Ovary (tissue), 10 donors: ENCODE measurements at places on chromosomes 3 and 15. TPM values are rescaled to one million over a fixed set of nuclear protein-coding genes. Genes with fewer than 3 reads are reported as not detected.
A peak's percentile ranks its signal among the peaks of the same experiment; 100 is the strongest.

DNA sequence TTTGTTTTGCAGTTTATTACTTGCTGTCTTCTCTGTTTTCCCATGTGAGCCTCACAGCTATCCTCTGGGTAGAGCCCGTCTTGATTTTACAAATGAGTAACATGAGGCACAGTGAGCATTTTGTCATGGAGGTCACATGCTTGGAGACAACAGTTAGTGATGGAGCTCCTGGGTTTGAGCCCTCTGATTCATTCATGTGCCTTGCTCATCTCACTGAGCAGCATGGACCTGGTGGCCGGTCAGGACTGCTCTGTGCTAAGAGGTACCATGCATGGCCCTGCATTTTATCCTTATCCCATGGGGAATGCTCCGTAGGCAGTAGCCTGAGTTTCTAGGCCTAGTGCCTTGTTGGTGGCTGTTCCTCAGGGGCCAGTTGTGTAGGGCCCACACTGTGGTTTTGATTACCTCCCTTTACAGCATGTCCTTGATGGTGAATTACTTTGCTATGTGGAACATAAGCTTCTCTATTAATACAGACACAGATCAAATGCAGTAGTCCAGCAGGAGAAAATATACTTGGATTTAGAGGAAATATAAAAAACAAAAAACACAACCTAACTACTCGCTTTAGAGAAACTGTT, 35.6 kb downstream of the MAP2K5 start:
- DNase-seq: no peak

DNA sequence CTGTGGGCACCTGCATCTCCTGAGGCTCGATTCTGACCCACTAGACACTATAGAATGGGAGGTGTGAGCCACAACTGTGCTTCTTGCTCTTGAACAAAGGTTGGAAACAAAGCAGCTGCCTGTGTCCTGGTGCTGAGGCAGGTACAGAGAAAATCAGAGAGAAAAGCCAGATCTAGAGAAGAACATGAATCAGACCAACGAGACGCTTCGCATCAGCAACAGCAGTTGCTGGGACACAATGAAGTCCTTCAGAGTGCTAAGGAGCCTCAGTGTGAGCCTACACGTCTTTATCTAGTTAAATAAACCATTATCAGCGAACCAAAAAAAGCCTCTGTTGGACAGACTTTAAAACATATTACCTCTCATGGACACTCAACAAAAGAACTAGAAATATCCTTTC, 86.3 kb upstream of the MEX3B start:
- DNase-seq: no peak

DNA sequence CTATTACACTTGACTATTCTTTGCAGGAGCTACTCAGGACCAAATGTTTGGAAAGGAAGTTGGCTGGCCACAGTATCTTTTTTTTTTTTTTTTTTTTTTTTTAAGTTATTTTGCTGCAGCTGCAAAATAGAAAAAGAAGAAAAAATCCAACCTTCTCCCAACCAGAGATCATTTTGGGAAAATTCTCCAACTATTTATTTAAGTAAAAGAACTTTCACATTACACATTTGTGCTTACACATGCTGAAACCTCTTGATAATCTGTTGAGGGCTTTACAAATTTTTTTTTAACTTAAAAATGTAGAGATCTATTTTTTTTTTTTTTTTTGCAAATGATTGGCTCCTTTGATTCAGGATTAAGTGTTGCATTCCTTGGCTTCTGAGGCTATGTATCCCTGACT, 148.0 kb downstream of the POLR2M start:
- no peak for DNase-seq

DNA sequence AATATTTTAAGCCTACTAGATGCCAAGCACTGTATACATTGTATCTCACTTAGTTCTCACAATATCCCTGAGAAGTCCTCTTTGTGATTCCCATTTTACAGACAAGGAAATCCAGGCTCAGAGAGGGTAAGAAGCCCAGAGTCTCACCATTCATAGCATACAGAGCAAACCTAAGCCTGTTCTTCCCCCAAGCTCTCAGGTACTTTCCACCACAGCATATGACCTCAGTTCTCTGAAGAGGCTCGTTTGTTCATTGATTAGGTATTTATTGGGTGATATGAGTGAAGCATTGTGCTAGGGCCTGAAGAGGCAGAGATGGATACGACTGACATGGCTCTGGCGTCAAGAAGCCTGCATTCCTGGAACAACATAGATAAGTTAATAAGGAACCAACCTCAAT, 310.9 kb upstream of the UMPS start:
- no peak for DNase-seq

- DNase-seq: no peak
These were observed 8.3 kb downstream of the MINAR1 start for GRCh38 chr15:79440355-79440908.

- DNase-seq: no peak
These were observed 413.3 kb downstream of the PLCL2 start for GRCh38 chr3:17298038-17298437.

DNA sequence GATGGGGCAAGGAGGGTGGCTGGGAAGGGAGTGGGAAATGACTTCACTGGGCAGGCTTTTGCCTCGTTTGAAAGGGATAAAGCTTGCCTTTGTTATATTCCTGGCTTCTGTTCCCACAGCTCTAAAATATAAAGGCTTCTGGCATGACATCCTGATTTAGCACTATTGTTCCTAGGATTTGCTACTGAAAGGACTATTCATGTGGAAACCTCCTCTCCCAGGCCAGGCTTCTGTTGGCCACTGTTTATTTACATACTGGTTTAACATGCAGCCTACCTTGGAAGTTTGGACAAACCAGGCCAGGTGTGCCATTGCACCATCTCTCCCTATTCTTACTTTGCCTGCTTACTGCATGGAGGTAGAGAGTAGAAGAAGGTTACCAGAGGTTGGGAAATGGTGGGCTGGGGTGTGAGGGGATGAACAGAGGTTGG, 2.4 kb upstream of the LMCD1 start:
- no peak for DNase-seq

DNA sequence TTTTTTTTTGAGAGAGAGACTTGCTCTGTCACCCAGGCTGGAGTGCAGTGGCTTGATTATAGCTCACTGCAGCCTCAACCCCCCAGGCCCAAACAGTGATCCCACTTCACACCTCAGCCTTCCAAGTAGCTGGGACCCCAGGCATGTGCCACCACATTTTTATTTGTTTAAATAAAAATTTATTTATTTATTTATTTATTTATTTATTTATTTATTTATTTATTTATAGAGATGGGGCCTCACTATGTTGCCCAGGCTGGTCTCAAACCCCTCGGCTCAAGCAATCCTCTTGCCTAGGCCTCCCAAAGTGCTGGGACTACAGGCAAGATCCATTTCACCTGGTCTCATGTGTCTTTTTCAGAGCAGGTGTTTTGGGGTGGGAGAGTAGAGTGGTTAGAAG, 15.5 kb downstream of the CAPN3 start:
- DNase-seq: no peak

DNA sequence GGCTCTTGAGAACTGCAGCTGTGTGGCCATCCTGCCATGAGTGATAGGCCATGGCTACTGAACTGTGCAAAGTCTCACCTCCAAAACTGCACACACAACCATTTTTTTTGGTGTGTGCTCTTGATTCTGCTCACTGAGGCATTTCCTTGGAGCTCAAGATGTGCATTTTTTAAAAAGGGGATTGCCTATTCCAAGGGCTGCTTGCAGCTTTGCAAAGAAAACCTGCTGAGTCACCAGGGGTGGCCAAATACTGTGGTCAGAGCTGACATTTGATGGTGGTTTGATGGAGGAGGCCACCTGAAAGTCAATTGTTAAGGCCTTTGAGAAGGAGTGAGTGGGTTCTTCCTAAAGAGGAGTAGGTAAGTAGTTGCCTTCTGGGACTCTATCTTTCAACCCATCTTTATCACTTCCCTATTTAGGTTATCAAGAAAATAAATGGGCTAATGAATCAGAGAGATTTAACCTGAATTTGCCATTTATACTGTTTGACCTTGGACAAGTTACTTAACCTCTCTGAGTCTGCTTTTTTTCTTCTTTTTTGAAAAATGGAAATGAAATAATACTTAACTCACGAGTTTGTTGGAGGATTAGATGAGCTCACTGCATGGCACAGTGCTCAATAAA, 87.9 kb downstream of the CHST2 start:
- DNase-seq: no peak

GRCh38 chr15:50063226-50063625, 55.8 kb downstream of the ATP8B4 start:
- no peak for DNase-seq

GRCh38 chr15:74403991-74404563, 29.7 kb downstream of the SEMA7A start:
- peak; percentile 59 for DNase-seq

GRCh38 chr3:171883893-171884279, 40.7 kb downstream of the TMEM212 start:
- DNase-seq: no peak

GRCh38 chr3:30017901-30018300, 588.5 kb upstream of the TGFBR2 start:
- no peak for DNase-seq

- no peak for DNase-seq
These were observed 68.7 kb downstream of the SUMF1 start for GRCh38 chr3:4398120-4398940.

- no peak for DNase-seq
These were observed 120.1 kb upstream of the PRICKLE2 start for GRCh38 chr3:64345371-64345770.

- no peak for DNase-seq
These were observed 35.3 kb downstream of the COMMD2 start for GRCh38 chr3:149716984-149717383.

- DNase-seq: no peak
These were observed 99.8 kb upstream of the CPNE4 start for GRCh38 chr3:132134611-132135010.

GRCh38 chr15:85910834-85911233, 116.1 kb upstream of the KLHL25 start:
- DNase-seq: no peak

DNA sequence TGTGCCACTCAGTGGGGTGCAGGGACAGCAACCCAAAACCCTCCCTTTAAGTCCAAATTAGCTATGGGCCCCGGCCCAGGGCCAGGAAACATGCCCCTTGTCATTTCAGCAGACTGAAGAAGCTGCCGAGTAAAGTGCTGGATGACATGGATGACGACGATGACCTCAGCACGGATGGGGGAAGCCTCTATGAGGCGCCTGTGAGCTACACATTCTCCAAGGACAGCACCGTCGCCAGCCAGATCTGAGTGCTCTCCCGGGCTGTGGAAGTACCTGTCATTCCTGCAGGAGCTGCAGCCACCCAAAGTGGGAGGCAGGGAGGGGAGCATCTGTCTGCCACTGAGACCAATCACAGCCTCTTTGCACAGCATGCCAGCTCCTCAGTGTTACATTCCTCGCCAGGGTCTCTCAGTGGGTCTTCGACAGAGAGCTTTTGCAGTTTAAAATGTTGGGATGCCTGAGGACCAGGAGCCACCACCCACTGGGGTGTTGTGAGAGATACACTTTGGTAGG, 44.4 kb upstream of the MYZAP start:
- no peak for DNase-seq

GRCh38 chr3:58065700-58066167, 57.5 kb downstream of the FLNB start:
- DNase-seq: no peak

DNA sequence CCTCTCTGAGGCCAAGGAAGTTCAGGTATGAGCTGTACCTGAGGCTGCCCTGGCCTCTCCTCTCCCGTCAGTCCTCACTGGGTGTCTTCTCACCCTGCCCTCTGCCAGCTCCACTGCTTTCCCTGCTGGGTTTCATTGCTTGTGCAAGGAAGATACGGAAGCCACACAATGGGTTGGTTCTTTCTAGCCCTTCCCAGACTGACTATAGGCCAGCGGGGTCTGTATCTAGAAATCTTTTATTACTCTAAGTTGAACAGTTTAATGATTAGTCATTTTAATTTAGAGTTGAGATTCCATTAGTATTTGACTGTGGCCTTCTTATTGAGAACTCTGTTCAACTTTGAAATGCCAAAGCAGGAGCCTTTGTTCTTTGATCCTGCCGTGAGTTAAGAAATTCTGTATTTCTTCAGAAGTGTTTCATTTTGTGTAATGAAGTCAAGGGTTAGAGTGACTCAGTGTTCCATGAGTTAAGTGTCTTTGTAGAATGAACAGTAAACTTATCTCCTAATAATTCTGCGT, 16.2 kb downstream of the C3orf62 start:
- no peak for DNase-seq

DNA sequence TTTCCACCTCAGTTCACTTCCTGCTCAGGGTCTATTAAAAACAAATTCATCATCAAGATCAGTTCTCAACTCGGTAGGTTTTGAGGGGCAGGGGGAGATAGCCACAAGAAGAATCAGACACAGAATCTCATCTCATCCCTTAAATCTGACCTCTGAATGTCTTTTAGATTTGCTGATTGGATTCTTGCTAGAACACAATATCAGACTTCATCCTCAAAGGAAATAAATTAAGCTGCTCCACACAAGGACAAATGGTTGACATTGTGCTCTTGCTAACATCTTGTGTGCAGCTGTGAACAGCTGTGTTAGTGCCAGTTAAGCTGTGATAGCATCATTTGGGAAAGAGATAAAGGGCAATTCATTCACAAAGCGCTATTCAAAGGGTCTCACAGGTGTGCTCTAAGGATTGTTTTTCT, 184.0 kb upstream of the ADAMTS9 start:
- DNase-seq: no peak

- no peak for DNase-seq
These were observed 12.1 kb downstream of the OSBPL10 start for GRCh38 chr3:31968927-31969418.

DNA sequence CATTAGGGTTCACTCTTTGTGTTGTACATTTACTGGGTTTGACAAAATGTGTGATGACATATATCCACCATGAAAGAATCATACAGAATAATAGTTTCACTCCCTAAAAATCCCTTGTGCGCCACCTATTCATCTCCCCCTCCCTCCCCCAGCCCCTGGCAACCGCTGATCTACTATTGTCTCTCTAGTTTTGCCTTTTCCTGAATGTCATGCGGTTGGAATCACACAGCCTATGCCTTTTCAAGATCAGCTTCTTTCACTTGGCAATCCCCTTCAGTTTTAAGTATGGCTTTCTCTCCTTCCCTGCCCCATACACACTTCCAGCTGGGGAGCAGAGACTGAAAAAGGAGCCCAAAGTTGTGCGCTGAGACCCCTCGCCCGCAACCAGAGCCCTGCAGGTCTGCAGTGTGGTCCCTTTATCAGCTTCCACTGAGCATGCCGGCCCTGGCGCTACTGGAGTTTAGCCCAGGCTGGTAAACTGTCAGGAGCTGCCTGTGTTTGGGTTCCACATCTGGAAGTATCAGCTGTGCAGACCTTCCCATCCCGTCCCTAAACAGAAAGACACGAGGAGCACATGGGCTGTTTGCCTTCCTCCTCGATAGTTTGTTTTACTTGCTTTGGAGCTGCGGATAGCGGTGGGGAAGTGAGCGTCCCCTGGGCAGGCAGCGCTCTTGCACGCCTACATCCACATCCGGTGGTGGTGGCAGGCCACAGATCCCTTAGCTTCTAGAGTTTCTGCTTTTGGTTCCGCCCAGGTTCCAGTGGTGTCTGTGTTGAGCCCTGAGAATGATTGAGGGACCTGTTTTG, 12.3 kb downstream of the BOC start:
- DNase-seq: no peak

GRCh38 chr3:17129556-17129955, 244.8 kb downstream of the PLCL2 start:
- DNase-seq: no peak

- DNase-seq: no peak
These were observed 139.0 kb downstream of the CTNNB1 start for GRCh38 chr3:41338276-41338675.

ASB14 gene
- not detected for polyA plus RNA-seq

LHFPL4 gene
- polyA plus RNA-seq: not detected

KNG1 gene
- not detected for polyA plus RNA-seq

TMEM266 gene
- polyA plus RNA-seq: 0.13 TPM

PCOLCE2 gene
- polyA plus RNA-seq: 3.2 TPM

FES gene
- polyA plus RNA-seq: 25.6 TPM

HESX1 gene
- polyA plus RNA-seq: 1.3 TPM
